ENCODE measurements at places on chromosomes 5 and 9. TPM values are rescaled to one million over a fixed set of nuclear protein-coding genes. Genes with fewer than 3 reads are reported as not detected.

LCN15 gene
- 0.76 TPM for total RNA-seq

MACIR gene
- total RNA-seq, result 10.4 TPM

TAS2R1 gene
- total RNA-seq, result not detected

CCT5 gene
- total RNA-seq, result 489 TPM

LRRC26 gene
- 2.4 TPM for total RNA-seq

TBC1D2 gene
- 9.8 TPM for total RNA-seq

UGT3A1 gene
- not detected for total RNA-seq

ZBTB6 gene
- 12.3 TPM for total RNA-seq

IL3 gene
- total RNA-seq, result not detected

GRCh38 chr5:139872851-139873794 lies 77.5 kb downstream of the PSD2 start:
- peaks cover 17% of the 10 kb centered on the region for H3K4me1 ChIP-seq
- DNase-seq, result no peak
- H3K36me3 ChIP-seq, result no peaks in the 10 kb centered on the region
- H3K27ac ChIP-seq, result no peak overlapping the region
- H3K4me3 ChIP-seq, result no peak overlapping the region

DNA sequence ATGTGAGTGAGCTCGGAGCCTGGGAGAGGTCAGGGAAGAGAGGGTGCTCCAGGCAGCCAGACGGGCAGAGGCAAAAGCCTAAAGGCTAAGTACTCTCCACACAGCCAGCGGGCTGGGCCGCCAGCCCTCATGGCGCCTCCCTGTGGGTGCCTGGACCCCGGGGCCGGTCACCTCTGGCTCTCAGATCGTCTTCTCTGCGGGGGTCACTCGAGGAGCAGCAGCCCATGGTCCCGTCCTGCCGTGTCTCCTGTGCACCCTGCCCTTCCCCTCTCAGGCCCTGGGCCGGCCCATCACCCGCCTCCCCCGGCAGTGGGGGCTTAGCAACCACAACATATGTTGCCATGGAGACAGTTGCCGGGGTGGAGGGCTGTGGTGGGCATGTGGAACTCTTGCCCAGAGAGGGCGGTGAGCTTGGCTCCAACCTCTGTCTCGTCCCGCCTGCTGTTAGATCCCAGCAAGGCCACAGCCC lies 4.2 kb downstream of the AK1 start:
- no peak for DNase-seq
- H3K4me3 ChIP-seq, result no peak overlapping the region
- H3K4me1 ChIP-seq, result peaks cover 14% of the 10 kb centered on the region
- H3K27ac ChIP-seq, result no peak overlapping the region
- H3K36me3 ChIP-seq, result no peaks in the 10 kb centered on the region

DNA sequence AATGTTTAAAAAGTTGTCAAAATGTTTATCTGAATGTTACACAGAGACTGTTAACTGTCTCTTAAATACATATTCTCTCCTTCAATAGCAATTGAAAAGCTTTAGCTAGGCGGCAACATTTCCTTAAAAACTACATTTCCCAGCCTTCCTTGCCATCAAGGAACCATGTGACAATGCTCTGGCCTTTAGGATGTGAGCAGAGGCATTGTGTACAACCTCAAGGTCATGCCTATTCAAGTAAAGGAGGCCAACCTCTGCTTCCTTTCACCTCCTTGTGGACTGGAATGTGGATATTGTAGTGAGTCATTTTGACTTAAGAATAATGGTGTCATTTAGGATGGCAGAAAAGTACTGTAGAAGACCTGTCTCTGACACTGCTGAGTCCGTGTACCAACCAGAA lies 23.7 kb upstream of the MROH2B start:
- H3K4me3 ChIP-seq, result no peak overlapping the region
- H3K36me3 ChIP-seq, result no peaks in the 10 kb centered on the region
- H3K4me1 ChIP-seq, result no peaks in the 10 kb centered on the region
- DNase-seq, result peak; percentile 7
- no peak overlapping the region for H3K27ac ChIP-seq
- H3K27me3 ChIP-seq, result no peaks in the 10 kb centered on the region

DNA sequence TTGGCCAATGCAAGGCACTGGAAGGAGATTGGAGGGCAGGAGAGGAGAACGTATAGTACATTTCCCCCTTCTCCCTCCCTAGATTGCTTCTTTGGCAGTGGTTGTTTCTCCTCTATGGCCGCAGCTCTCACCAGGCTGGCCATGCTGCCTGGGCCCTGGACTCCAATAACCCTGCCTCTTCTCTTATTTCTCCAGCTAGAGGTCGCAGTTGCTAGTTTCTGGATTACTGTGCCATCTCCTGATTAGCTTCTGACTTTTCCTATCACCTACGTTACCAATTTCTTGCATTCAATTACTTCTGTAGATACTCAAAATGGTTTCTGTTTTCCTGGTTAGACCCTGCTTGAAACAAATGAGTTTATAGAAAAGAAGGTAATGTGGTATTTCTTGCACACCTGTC lies 2.4 kb upstream of the MACIR start:
- H3K27ac ChIP-seq, result no peak overlapping the region
- DNase-seq, result no peak
- H3K4me3 ChIP-seq, result no peak overlapping the region
- H3K27me3 ChIP-seq, result no peaks in the 10 kb centered on the region

- peaks cover 54% of the 10 kb centered on the region for H3K4me1 ChIP-seq
- no peak for DNase-seq
- H3K36me3 ChIP-seq, result no peaks in the 10 kb centered on the region
- H3K4me3 ChIP-seq, result no peak overlapping the region
Observed at GRCh38 chr5:402615-403359, 40.2 kb upstream of the EXOC3 start.

GRCh38 chr9:97615439-97616072 lies 17.6 kb downstream of the TSTD2 start:
- peak; percentile 29 for DNase-seq
- H3K27ac ChIP-seq, result no peak overlapping the region
- H3K36me3 ChIP-seq, result peaks cover 4% of the 10 kb centered on the region
- no peaks in the 10 kb centered on the region for H3K27me3 ChIP-seq
- no peaks in the 10 kb centered on the region for H3K4me1 ChIP-seq

DNA sequence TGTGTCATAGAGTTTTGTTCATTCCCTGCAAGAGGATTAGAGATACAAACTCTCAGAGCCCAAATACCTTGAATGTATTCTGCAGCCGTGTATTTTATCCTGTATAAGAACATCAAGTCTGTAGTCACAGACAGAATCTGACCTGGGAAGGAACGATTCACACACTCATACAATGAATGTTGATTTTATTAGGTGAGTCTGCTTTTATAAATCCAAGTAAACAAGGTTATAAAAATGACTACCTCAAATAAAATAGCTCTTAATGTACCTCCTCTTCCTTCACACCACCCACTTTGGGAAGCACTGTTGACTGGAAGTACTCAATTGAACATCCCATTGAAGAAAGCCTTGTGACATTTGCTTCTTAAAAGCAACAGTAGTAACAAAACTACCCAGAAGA lies 11.9 kb downstream of the SLC46A2 start:
- no peak overlapping the region for H3K27ac ChIP-seq
- H3K4me3 ChIP-seq, result no peak overlapping the region
- DNase-seq, result no peak
- H3K4me1 ChIP-seq, result peaks cover 15% of the 10 kb centered on the region

DNA sequence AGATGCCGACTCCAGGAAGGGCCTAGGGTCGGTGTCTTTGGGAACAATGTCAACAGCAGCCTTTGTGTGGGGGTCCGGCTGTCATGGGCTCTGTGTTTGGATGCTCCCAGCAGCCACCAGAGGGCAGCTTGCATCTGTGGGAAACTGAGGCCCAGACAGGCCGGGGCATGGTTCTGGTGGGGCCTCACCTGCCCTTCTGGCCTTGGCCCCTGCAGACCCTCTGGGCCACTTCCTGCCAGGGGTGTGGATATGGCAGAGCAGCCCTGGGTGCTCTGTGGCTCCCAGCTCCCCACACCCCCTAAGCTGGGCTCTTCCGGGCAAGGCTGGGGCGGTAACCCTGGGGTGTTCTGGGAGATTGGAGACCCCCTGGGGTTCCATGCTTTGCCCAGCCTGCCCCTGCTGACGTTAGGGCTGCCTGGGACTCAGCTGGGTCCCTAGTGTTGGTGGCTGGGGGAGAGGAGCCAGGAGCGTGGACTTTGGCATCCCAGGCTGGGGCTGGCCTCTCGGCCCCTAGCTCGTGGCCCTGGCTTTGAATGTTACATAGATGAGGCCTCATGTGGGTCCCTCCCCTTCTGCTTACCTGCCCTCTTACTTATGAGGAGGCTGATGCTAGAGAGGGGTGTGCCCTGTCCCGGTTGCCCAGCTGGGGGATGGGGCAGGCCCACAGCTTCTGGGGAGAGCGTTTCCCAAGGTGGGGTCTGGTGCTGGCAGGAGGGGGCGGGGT lies 38.3 kb downstream of the RXRA start:
- H3K27me3 ChIP-seq, result no peaks in the 10 kb centered on the region
- H3K4me3 ChIP-seq, result no peak overlapping the region
- H3K36me3 ChIP-seq, result no peaks in the 10 kb centered on the region
- H3K27ac ChIP-seq, result no peak overlapping the region
- DNase-seq, result no peak

- DNase-seq, result no peak
- H3K27me3 ChIP-seq, result no peaks in the 10 kb centered on the region
- H3K4me1 ChIP-seq, result no peaks in the 10 kb centered on the region
- no peak overlapping the region for H3K27ac ChIP-seq
- no peaks in the 10 kb centered on the region for H3K36me3 ChIP-seq
Observed at GRCh38 chr9:135341612-135342169, 137.9 kb upstream of the PPP1R26 start.

DNA sequence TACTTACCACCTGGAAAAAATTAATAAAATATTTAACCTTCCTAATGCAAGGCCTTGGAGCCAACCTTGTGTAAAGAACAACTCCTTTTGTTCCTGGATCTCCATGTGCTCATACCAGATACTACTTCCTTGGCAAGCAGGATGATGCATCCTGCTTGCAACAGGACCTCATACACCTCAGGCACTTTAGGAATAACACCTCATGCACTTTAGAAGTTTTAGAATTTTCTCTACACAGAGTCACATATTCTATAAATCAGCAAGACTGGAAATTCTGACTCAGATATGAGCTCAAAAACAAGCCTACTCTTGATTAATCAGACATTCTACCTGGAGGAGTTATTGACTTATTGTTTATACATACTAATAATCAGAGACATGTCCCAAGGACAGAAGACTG lies 209.6 kb upstream of the CDH10 start:
- no peaks in the 10 kb centered on the region for H3K36me3 ChIP-seq
- no peak overlapping the region for H3K4me3 ChIP-seq
- H3K27me3 ChIP-seq, result no peaks in the 10 kb centered on the region
- DNase-seq, result no peak
- no peaks in the 10 kb centered on the region for H3K4me1 ChIP-seq
- no peak overlapping the region for H3K27ac ChIP-seq

DNA sequence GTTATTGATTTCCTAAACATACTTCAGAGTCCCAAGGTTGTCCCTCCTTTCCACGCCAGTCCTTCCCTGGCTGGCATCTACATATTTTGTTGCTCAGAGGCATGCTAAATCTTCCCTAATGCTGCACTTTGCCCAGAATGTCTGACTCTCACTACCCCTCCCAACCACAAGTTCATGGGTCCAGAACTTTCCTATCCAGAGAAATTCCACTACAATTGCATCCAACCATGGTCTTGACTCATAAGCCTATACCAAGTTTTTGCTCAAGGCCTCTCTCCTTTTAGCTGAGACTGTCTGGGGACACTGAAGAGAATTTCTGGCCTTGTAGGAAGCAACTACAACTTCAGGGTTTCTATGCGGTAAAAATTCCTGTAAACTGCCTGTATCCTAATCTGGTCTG lies 206.3 kb downstream of the BNC2 start:
- no peak overlapping the region for H3K4me3 ChIP-seq
- no peak overlapping the region for H3K27ac ChIP-seq
- peaks cover 8% of the 10 kb centered on the region for H3K27me3 ChIP-seq
- DNase-seq, result no peak

- no peaks in the 10 kb centered on the region for H3K4me1 ChIP-seq
- H3K27me3 ChIP-seq, result no peaks in the 10 kb centered on the region
Observed at GRCh38 chr9:96720435-96720834, 57.5 kb downstream of the ZNF510 start.

DNA sequence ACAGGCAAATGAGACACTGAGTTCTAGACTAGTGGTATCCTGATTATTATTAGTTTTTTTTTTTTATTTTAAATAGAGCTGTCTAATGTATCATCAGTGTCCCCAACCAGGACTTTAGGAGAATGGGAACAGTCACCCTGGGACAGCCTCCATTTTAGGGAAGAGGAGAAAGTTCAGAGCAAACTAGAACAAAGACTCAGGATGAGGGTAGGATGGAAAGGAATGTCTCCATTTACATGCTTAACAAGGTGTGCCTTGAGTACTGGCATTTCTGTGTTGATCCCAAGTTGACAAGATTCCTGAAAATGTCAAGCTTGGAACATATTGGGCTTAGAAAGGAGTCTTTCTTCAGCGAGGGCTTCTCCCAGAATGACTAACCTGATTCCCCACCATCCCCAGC lies 223.5 kb downstream of the ARRDC3 start:
- peaks cover 15% of the 10 kb centered on the region for H3K4me1 ChIP-seq

DNA sequence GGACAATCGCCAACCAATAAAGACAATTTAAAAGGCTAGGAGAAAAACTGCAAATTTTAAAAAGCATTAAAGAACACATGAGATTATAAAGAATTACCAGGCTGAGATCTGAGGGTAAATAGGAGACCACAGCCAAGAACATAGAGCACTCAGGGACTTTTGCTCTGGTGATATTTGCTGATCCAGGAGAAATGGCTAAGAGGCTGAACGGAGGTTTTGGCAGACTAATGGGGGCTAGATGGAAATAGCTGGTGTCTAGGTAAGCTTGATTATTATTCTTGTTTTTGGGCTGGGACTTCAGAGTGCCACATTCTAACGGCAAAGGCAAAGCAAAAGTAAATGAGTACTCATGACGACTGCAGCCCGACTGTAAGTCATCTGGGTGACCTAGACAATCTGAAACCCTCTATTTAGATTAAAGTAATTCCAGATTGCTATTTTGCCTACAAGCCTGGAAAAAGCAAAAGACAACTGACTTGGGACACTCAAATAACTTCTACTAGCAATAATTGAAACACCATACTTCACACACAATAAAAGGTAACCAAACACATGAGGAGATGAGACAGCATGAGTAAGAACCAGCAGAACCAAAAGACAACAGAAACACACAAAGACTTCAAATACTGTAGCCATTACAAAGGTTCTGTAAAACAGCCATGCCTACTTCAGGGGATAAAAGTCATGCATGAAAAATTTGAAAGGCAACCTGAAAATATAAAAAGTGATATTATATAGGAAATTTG lies 68.8 kb downstream of the JAKMIP2 start:
- H3K27me3 ChIP-seq, result no peaks in the 10 kb centered on the region
- H3K4me1 ChIP-seq, result no peaks in the 10 kb centered on the region
- no peaks in the 10 kb centered on the region for H3K36me3 ChIP-seq
- no peak overlapping the region for H3K4me3 ChIP-seq
- H3K27ac ChIP-seq, result no peak overlapping the region

GRCh38 chr9:111752455-111752854 lies 42.3 kb downstream of the SHOC1 start:
- no peaks in the 10 kb centered on the region for H3K36me3 ChIP-seq
- no peak for DNase-seq
- H3K4me1 ChIP-seq, result no peaks in the 10 kb centered on the region
- H3K27ac ChIP-seq, result no peak overlapping the region
